ENCODE measurements at places on chromosomes 7 and 10.

- no peak for DNase-seq
These were observed 38.7 kb downstream of the GLI3 start for GRCh38 chr7:42198296-42198695.

- DNase-seq = no peak
These were observed 647 bp downstream of the PLAU start for GRCh38 chr10:73911553-73912004.

DNA sequence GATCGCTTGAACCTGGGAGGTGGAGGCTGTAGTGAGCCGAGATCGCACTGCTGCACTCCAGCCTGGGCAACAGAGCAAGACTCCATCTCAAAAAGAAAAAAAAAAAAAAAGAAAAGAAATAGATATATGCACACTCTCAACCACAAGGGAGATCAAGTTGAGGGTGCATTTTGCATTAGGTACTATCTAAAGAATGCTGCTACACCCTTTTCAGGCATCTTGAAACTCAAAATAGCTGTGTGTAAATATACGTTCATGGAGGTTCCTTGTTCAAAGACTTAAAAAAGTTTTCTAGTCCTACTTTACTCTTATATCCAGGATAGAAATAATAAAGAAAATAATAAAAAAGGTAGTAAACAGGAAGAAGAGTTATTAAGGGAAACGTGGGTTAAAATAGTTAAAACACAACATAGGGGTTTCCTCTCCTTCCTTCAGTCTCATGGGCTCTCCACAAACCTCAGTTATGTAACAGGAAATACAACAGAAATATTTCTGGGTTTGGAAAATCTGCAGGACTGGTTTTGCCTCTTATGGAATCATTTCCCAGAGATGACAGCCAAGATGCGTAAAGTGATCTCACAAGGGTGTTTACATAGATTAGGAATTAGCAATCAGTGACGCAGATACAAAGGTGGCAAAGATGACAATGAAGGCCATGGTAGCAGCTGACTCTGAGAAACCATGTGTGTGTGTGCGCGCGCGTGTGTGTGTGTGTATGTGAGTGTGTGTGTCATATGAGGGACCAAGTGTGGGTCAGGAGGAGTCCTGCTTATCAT, 15.1 kb downstream of the STEAP4 start:
- DNase-seq = peak; percentile 47

GRCh38 chr10:131575877-131576276, 264.4 kb upstream of the TCERG1L start:
- no peak for DNase-seq

GRCh38 chr7:155644178-155644970, at the start of gene RBM33:
RBM33 (plus strand) TSS chr7:155644661; CDS start chr7:155644877, 216 bp downstream.
- peak; percentile 86 for DNase-seq

- no peak for DNase-seq
These were observed 81.0 kb upstream of the CACUL1 start for GRCh38 chr10:118835682-118836326.

DNA sequence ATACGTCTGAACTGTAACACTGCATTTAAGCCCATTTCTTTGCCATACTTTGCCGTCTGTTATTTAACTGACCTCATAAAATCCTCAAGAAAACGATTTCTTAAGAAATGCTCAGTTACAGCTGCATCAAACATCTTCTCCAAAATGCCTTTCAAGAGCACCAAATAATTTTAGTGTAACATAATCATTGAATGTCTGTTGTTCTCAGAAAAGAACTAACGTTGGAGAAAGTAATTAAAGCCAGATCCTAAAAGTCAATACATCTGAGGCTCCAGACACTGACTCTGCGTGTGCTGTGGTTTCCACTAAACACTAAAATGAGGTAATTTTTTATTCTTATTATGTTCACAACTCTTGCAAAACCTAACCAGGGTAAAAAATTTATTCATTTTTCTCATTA, 63.7 kb upstream of the LRRC17 start:
- DNase-seq = no peak

- no peak for DNase-seq
These were observed 112.5 kb downstream of the PRPF18 start for GRCh38 chr10:13699216-13699615.

GRCh38 chr10:96672481-96673175, 47.7 kb downstream of the PIK3AP1 start:
- DNase-seq = no peak

DNA sequence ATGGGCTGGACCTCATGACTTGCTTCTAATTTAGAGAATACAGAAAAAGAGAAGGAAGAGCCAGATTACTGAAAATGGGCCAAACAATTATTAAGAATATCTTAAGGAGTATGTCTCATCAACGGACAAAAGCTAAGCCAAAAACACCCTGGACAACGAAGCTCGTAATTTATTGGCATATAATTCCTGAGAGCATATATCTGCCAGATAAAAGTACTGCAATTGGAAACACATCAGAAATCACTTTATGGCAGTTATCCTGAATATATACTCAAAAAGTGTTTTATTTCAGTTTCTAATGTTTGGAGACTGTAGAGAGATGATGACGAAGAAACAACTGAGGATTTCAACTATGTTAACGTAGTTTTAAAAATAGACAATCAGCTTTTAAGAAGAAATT, 211.8 kb downstream of the CSTF2T start:
- DNase-seq = no peak

DNA sequence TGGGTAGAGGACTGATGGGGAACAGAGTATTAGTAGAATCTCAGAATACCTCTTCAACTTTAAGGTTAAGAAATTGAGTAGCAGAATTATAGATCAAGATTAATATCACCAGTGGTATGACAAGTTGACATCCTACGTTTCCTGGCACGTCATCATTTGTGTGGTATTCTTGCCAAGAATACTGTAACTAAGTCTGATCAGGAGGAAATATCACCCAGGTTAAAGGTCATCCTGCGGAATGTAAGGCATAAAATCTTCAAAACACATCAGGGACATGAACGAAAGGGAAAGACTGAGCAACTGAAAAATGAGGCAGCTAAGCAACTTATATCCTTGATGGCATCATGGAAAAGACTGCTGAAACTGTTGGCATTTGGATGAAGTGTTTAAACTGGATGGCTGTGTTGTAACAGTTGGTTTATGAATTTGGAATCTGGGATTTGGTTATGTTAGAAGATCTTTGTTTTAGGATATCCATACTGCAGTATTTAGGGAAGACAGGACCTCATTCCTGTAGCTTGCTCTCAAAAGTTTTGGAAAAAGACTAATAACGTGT, 86.1 kb downstream of the TRIM24 start:
- DNase-seq = no peak

- DNase-seq = no peak
These were observed 95.4 kb downstream of the GSAP start for GRCh38 chr7:77320714-77321113.

GRCh38 chr7:142855756-142856564, 1.1 kb downstream of the EPHB6 start:
- DNase-seq = peak; percentile 19

- no peak for DNase-seq
These were observed 135.4 kb upstream of the PHF14 start for GRCh38 chr7:10838228-10838627.

DNA sequence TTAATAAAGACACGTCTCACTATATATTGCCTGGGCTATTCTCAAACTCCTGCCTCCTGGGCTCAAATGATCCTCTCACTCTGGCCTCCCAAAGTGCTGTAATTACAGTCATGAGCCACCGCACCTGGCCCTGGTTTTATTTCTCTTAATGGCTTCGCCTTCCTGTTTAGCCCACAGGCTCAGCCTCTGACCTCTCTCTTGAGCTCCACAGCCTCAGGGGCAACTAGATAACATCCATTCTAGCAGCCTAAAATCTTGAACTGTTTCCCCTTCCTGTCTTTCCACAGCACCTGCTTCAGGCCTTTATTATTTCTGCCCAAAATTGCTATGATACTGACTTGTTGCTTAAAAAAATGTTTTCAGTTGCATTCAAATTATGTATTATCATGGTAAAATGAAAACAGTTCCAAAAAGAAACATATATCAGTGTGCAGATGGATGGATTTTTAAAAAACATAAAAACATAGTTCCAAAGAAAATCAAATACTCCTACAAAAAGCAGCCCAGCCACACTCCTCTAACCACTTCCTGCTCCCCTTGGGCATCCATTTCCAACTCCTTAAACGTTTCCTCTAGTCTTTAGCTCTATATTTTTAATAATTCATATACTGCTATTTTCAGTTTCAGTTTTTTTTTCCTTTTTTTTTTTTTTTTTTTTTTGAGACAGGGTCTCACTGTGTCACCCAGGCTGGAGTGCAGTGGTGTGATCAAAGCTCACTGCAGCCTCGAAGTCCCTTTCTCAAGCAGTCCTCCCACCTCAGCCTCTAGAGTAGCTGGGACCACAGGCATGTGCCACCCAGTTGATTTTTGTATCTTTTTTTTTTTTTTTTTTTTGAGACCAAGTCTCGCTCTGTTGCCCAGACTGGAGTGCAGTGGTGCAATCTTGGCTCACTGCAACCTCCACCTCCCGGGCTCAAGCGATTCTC, 5.1 kb upstream of the BAZ1B start:
- no peak for DNase-seq

- DNase-seq = no peak
These were observed 11.9 kb downstream of the COBL start for GRCh38 chr7:51304729-51305128.

DNA sequence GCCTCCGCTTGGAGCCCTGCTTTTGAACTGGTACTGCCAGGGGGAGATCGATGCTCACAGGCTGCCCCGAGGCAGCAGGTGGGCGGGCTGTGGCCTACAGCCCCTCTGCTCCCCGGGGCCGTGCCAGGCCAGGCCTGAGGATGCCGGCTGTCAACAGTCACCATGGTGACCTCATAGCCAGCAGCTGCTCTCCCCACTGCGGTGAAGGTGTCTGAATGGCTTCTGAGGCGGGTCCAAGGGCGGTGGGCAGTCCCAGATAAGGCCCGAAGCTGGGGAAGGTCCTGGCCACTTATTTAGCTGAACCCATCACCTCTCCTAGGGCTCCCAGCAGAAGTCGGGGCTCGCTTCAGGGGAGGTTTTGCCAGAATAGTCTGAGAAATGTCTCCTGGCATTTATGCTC, 179.3 kb downstream of the ARHGAP12 start:
- DNase-seq = no peak

DNA sequence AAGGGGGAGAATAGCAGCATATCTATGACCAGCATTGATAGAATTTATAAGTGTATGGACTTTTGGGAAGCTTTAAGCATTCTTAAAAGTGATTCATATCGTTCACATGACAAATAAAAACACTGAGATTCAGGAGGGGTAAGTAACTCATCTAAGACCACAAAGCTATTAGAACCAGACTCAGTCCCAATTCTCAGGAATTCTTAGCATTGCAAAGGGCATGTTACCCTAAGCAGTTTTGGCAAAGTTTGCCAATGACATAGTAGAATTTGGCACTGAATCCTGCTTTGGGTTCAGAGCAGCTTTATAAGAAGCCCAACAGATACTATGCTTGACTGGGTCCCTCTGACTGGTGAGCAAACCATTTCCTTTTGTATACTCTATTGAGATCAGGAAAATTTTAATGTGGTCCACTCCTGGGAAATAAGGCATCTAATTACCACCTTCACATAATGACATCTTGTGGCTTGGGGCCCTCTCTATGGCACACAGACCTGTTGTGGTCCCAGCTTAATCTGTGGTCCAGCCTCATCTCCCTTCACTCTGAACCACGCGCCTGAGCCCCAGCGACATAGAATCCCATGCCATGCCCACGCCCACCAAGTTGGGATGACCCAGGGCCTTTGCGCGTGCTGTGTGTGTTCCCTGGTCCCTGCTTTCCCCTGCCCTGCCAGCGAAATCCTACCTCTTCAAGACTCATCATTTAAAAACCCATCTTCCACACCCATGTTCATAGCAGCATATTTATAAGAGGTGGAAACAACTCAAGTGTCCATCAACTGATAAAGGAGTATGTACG, 37.5 kb upstream of the DOCK1 start:
- DNase-seq = peak; percentile 73

- no peak for DNase-seq
These were observed 101.3 kb downstream of the CPXM2 start for GRCh38 chr10:123790132-123790885.

DNA sequence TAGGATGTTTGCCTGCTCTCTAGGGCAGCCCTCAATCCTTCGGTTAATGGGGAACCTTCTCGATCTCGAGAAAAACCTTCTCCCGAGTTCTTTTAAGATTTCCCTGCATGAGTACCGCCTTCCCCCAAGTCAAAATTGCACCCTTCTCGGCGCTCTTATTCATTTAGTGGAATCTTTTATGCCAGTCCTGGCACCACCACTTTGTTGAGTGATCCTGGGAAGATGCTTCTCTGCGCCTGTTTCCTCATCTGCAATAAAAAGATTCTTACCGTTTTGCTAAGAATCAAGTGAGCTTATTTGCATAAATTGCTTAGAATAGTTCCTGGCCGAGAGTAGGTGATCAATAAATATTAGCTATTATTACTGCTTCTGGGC, 697 bp downstream of the ARPC1A start:
- DNase-seq = no peak

DNA sequence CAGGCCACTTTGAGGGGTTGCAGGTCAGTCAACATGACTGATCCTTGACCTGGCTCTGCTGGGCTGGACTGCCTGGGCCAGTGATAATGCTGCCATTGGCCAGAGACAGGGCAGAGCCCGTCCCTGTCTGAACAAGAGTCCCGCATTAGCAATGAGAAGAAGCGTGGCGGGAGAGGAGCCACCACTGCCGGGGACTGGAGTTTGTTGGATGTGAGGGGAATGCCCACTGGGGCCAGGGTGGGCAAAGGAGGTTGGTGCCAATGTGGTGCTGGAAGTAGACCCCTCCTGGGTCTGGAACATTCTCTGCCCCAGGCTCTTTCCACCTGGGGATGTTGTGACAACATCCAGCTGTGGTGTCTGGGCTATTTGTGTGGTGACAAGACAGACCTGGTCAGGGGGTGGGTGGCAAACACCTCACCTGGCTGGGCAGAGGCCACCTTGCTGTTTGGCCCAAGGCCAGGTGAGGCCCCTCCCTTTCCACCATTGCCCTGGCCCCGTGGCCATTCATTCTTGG, 7.6 kb downstream of the SAP25 start:
- DNase-seq = no peak

GRCh38 chr10:132500781-132501415, 36.7 kb upstream of the INPP5A start:
- DNase-seq = no peak

GRCh38 chr10:106111246-106111645, 1053.3 kb downstream of the SORCS1 start:
- peak; percentile 51 for DNase-seq

GRCh38 chr7:84112771-84113170, 81.8 kb downstream of the SEMA3A start:
- DNase-seq = no peak

GRCh38 chr10:18235477-18235876, 95.3 kb downstream of the CACNB2 start:
- DNase-seq = no peak

- peak; percentile 77 for DNase-seq
These were observed 18.9 kb downstream of the NCAPG2 start for GRCh38 chr7:158685693-158686092.
